Stimulated activated CD4-positive, alpha-beta T cell treated with anti-CD3 and anti-CD28 coated beads, Interleukin-4, amount 100 ng/mL, for 48 hours (primary cell): ENCODE measurements at places on chromosomes 2 and 18.

- no peak for DNase-seq
Observed at GRCh38 chr2:241563981-241564595, 5.5 kb downstream of the BOK start.

GRCh38 chr2:100214265-100214971 is 72.0 kb upstream of the AFF3 start:
- no peak for DNase-seq

DNA sequence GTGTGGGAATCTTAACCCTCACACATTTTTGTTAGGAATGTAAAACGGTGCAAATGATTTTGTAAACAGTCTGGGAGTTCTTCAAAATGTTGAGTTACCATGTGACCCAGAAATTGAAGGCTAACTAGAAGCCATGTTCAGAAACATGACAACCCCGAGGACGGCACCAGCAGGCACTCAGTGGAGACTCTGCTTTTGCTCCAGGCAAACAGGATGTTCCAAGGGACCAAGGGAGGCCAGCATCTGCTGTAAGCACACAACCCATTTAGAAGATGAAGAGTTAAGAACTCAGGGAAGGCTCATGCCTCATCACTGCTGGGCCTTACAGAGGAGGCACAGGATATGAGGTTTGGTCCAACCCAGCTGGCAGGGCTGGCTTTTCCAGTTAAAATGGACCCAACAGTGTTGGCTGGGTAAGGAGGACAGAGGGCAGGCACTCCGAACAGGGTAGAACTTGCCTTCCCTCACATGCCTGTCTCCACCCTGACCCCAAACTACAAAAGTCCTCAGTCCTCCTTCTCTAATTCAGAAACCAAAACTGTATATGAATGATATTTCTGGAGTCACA is 23.6 kb downstream of the PARD6G start:
- no peak for DNase-seq

DNA sequence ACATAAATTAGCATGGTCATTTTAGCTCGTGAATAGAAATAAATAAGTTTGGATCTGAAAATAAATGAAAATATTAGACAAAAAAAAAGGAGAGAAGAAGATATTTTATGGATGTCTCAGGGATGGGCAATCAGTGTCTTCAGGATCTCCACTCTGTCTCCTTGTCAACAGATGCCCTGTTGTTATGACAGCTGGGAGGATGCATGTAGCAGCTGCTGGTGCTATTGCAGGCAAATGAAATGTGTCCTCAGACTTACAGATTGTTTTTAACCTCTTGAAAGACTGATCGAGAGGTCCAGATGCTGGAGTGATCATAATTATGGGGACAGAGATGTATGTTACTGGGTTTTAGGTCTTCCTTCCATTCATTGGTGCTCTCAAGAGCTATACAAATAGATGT is 24.7 kb upstream of the ARL4C start:
- no peak for DNase-seq

GRCh38 chr2:40249577-40249976 is 202.3 kb downstream of the SLC8A1 start:
- no peak for DNase-seq

DNA sequence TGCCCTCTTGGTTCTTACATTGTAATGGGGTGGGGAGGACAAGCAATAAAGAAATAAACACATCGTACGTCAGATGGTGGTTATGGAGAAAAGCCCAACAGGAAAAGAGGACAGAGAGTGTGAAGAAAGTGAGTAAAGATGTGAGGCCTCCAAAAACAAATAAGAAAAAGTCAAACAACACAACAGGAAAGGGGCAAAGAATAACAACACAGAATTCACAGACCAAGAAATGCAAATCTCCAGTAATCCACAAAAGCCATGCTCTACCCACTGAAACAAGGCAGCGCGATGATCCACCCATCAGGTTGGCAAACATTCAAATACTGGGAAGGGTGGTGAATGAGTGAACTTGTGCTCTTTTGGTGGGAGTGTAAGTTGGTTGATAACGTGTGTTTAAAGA is 16.7 kb upstream of the DUSP2 start:
- no peak for DNase-seq

DNA sequence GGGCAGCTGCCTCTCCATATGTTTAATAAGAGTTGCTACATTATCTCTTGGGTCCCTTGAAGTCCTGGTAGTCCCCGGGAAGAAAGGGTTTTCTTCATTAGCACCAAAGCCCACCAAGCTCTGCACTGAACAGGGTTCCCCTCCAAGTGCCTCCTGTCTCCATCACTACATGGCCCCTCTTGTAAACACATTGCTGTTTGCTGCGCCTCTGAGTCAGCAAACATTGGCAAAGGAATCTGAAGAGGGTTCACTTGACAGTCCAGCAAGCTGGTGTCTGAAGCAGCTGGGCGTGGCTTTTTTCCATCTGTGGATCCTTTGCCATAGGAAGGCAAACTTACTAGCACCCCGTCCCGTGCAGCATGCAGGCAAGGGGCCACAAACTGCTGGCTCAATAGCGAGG is 82.8 kb downstream of the TEX51 start:
- DNase-seq = no peak
